ENCODE measurements at places on chromosomes 16 and 17.

- DNase-seq: no peak
These were observed 178.9 kb downstream of the IRX3 start for GRCh38 chr16:54107583-54108202.

DNA sequence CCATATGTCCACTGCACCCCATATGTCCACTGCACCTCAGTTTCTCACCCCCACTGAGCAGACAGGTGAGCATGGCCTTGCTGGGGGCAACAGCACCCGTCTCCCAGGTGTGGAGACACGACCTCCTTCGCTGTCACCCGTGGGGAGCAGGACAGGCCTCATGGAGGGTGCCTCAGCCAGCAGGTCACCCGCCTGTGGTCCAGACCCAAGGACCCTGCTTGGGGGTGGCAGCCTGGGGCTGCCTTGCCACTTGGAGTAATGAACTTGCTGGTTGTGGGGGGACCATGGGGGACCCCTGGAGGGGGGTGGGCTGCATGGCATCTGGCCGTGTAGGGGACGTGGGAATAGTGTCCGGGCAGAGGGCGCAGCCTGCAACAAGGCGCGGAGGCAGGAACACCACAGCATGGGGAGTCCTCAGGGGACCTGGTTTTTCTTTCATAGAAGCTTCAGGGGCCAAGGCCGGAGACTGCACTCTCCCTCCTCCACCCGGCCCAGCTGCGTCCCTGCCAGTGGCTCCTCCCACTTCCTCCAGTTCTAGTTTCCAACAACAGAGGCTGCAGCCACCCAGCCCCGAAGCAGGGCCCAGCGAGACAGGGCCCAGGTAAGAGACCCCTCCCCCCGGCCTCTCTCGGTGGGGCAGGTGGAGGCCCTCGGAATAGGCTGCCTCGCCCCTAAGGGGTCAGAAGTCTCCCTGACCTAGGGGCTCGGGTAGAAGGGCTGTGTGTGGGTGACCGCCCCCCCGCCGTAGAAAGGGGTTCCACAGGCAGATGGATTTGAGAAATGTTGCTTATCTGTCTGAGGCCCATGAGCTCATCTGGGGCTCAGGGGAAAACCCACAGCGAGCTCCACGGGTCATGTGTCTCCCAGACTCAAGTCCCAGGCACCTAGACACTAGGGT is at the start of gene NHLRC4:
TSS of gene NHLRC4 (plus strand) at position 531 of the 898 bp plus-strand sequence. CDS start 1,043 bp downstream, outside the sequence.
- peak; percentile 51 for DNase-seq

- no peak for DNase-seq
These were observed 5.7 kb upstream of the STAT5A start for GRCh38 chr17:42282478-42283080.

DNA sequence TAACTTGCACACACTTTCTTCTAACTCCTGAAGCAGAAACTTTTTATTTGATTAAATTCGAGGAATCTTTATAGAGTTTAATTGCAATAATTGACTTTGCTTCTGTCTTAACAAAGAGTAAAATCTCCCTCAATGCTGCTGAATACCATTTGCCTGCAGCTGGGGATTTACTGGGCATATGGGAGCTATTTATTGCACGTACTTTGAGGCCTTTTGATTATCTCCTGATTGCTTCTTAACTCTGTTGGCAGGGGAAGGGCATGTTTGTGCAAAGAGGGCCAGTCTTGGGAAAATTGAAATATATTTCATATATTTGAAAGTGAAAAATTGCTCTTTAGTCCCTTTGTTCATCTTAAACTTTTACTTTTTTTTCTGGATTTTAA is 156.8 kb upstream of the CHMP6 start:
- DNase-seq: no peak

DNA sequence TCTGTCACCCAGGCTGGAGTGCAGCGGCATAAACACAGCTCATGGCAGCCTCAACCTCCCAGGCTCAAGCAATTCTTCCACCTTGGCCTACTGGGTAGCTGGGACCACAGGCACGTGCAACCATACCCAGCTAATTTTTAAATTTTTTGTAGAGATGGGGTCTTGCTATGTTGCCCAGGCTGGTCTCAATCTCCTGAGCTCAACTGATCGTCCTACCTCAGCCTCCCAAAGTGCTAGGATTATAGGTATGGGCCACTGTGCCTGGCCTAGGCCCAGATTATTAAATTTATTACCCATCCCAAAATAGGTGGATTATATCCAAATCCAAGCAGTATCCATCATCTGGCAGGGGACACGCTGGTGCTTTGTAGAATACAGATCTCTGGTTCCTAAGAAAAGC is 53.8 kb downstream of the METTL16 start:
- no peak for DNase-seq

GRCh38 chr16:84839956-84840355 is 20.2 kb downstream of the CRISPLD2 start:
- no peak for DNase-seq

DNA sequence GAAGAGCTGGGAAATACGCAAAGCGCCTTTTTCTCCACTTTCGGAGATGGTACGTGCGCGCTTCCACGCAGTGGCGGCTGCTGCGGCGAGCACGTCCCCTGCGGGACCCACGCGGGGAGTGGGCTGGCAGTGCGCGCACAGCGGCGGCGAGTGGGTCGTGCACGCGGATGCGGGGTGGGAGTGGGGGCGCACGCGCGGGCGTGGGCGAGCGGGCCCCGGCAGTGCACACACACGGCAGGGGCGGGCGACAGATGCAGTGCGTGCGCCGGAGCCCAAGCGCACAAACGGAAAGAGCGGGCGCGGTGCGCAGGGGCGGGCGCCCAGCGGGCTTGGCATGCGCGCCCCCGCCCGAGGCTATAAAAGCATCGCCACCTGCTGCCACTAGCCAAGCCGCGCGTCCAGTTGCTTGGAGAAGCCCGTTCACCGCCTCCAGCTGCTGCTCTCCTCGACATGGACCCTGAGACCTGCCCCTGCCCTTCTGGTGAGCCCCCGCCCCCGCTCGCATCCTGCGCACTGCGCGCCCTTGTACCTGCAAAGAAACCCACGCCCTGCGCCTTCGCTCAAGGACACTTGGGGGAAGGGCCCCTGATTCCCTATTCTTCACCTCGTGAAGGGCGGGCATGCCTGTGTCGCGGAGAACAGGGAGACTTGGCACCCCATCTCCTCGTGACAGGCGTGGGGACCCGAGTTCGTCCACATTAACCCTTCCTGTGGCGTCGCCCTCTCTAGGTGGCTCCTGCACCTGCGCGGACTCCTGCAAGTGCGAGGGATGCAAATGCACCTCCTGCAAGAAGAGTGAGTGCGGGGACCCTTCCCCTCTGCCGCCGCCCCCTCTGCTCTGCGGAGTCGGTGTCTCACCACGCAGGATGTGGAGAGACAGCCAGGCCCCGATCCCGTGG is at the start of gene MT3:
TSS of gene MT3 (plus strand) at position 388 of the 899 bp plus-strand sequence. CDS start at position 451, 63 bp downstream.
- DNase-seq: peak; percentile 72

GRCh38 chr16:21197112-21197511 is 14.3 kb downstream of the ZP2 start:
- no peak for DNase-seq

- DNase-seq: peak; percentile 91
These were observed 20.6 kb upstream of the SPNS3 start for GRCh38 chr17:4412933-4413831.

DNA sequence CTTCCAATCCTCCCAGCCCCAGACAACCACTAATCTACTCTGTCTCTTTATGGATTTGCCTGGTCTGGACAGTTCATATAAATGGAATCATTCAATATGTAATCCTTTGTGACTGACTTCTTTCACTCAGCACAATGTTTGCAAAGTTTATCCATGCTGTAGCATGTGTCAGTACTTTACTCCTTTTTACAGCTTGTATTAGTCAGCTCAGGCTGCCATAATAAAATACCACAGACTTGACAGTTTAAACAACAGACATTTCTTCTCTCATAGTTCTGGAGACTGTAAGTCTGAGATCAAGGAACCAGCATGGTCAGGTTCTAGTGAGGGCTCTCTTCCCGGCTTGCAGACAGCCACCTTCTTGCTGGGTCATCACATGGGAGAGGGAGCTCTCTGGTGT is 41.3 kb downstream of the GPRC5B start:
- no peak for DNase-seq

DNA sequence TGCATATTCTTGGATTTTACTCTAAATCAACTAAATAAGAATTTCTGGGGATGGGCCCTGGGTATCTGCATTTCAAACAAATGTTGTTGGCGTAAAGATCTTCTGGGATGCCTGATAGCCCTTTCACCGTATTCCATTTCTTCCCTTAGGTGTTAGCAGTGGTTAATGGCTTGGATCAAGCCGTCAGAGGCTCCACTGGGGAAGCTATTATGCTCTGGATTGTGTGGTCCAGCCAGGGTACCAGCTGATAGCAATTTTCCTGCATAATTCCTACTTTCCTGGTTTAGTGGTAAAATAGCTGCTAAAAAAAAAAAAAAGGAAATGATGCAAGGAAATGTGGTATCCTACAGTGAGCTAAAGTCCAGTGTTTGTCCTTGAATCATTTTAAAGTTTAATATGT is 365.1 kb downstream of the CDH8 start:
- DNase-seq: no peak

DNA sequence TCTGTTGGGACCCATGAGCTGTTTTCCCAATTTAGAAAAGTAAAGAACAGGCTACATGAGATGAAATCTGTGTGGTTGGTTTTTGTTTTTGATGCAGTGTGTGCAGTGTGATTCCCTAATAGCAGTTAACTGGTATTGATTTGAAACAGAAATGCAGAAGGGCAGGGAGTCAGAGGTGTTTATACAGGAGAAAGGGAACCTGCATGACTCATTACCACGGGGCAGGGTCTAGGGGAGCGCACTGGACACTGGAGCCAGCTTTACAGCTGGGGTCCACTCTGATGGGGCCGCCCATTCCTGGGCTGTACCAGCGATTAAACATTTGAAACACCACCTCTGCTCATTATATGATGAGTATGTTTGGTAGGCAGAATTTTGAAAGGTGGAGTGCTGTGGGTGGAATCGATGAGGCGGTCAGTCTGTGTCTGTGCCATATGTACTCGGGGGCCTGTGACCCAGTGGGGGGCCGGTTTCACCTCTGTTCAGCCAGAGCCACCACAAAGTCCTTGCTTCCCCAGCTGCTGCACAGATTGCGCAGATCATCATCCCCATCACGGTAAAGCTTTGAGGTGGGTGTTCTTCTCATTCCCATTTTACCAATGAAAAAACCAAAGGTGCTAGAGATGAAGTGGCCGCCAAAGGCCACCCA is 142.5 kb downstream of the CMIP start:
- no peak for DNase-seq

DNA sequence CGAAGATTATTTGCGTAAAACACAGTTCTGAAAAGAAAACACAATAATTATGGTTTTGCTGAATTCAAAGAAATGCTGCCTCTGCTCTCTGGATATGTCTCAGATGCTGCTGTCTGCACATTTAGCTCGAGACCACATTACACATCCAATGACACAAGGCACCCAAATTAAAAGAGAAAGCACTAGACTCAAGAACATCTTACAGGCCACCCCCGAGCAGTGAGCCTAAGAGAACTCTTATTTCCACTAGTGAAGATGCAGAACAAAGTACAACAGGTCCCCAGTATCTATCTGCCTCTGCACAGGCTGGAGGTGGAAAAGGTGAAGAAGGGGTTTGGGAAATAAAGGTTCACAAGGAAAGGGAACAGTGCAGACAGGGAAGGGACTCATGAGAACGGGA is 33.5 kb downstream of the GRB2 start:
- DNase-seq: no peak

DNA sequence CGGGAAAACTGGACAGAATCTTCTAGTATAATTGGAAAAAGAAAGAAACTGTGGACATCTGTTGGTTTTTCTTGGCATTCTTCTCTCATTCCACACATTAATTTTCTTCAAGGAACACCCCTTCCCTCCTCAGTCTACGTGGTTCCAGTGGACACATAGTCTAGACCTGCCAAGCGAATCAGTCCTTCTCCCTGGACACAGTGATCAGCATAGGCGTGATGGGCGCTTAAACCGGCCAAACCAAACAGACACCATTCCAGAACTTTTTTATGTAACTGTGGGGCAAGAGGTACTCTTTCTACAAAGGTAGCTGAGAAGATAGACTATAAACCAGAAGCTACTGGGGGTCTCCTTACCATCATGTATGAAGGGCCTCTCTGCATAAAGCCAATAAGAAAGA is 121.8 kb upstream of the COX10 start:
- no peak for DNase-seq

GRCh38 chr16:11130978-11131665 is 124.9 kb downstream of the SOCS1 start:
- DNase-seq: no peak

DNA sequence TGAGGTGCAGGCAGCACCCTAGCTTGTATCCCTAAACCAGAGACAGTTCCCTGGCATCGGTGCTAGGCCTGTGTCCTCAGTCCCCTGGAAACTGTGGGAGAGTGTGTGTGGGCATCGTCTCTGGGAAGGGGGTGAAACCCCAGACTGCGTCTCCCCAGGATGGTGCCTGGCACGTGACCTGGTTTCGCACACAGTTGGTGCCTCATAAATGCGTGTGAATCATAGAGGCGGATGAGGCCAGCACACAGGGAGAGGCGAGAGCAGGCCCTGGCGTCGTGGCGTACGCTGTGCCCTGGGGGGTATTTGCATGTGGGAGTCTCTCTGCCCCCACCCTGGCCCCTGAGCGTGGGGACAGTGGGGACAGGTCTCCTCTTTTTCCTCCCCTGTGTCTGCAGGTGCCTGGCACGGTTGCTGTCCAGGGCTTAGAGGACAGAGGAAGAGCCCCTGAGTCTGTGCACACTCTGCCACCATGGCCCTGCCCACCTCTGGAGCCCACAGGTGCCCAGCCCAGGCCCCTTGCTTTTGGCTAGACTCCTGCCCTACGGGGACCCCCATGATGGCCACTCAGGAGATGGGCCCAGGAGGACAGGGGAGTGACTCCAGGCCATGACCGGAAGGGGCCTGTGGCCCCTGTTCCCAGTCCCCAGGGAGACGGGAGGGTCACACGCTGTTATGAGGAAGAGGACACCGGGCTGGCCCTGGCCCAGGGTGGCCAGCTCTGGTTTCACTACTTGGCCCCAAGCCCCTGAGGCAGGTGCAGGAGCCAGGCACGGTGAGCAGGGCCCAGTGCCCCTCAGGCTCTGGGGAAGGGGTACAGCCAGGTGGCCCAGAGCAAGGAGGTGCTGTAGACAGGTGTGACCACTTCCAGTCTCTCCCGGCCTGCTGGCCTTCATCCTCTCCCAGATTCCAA is 1.3 kb upstream of the FSCN2 start:
- DNase-seq: no peak

DNA sequence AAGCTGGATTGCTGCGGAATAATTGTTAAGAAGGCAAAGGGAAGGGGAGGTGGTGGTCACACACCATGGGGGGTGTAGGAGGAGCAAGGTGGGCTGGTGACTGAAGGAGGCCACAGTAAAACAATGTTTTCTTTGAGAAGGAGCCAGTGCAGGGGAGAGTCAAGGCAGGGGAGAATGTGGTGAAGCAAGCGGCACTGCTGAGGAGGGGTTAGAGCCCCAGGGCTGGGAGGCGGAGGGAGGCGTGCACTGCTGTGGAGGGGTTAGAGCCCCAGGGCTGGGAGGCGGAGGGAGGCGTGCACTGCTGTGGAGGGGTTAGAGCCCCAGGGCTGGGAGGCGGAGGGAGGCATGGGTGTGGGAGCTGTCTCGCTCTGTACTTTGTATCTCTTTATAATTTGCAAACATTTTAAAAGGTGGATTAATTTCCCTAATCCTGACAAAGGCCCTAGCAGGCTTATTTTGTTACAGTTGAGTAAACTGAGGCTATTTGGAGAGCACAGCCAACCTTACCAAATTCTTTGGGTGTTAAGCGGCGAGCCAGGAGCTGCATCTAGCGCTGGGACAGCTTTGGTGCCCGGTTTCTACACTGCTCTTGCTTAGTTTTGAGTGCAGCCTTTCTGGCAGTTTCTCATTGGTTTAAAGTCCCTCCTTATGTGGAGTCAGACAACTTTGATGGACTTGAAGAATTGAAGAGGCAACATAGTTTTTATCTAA is 20.9 kb downstream of the RPTOR start:
- no peak for DNase-seq

GRCh38 chr16:11412175-11412904 is 67.1 kb downstream of the RMI2 start:
- no peak for DNase-seq
